Muscle of leg (tissue), 16 donors: ENCODE measurements at places on chromosomes 1 and 21. TPM values are rescaled to one million over a fixed set of nuclear protein-coding genes. Genes with fewer than 3 reads are reported as not detected.
A peak's percentile ranks its signal among the peaks of the same experiment; 100 is the strongest.

The AXDND1 gene
- total RNA-seq, result 0.13 TPM

The BGLAP gene
- 1.2 TPM for total RNA-seq

- DNase-seq, result no peak
Observed at GRCh38 chr1:113787663-113788062, 24.6 kb downstream of the RSBN1 start.

- peak; percentile 2 for DNase-seq
Observed at GRCh38 chr1:5570931-5571330, 421.3 kb downstream of the NPHP4 start.
